ENCODE measurements at places on chromosomes 7 and 10.

- no peak for DNase-seq
Measured at GRCh38 chr10:52659085-52659484, 113.5 kb downstream of the MBL2 start.

DNA sequence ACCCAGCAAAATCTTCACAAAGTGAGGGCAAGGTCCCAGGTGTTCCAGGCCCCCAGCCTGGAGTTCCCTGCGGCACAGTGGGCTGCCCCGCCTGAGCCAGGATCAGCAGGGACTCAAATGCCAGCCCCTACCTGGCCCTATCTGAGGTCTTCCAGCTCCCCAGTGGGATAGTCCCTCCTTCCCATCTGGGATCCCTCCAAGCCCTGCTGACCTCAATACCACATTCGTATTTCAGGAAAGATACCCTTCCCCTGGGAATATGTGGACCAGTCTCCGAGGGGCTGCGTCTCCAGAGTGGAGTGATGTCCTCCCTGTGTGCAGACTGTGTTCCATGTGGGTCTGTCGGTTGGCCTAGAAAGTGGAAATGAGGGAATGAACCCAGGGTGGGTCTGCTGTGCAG is 40.9 kb downstream of the ELFN1 start:
- DNase-seq: no peak

DNA sequence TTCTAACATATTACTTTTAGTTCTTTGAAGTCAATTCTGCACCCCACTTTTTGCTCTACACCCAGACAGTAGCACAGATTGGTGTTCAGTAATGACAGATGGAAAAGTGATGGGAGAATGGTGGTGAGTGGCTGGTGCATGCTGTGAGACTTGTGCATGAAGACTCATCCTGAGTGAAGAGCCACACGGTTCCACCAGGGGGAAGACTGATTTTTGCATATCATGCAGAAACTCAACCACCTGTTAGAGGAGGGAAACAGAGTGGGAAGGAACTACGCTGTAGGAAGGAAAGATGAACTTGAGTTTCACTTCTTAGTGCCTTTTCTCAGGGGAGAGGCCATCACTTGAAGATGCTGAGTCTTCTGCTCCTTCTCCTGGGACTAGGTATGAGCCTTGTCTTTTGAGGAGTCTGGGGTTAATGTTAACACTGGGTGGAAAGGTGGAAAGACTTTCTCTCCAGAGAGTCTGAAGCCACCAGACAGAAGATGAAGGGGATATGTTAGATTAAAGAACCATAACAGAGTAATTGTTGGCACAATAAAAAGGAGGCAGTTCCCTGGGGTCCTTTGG is 9.3 kb upstream of the PRSS1 start:
- DNase-seq: no peak

GRCh38 chr7:95545673-95546072 is 50.6 kb downstream of the PDK4 start:
- DNase-seq: no peak

- DNase-seq: no peak
Measured at GRCh38 chr7:30027065-30027456, 559 bp upstream of the FKBP14 start.

All from activated naive CD4-positive, alpha-beta T cell treated with anti-CD3 and anti-CD28 coated beads, Interleukin-2, amount 10 ng/mL, durations not matched to agents 7 days and 5 days (primary cell).